Left lung (tissue), 14 donors: ENCODE measurements at places on chromosomes 16 and 17.

GRCh38 chr17:50185631-50186471, 15.6 kb downstream of the COL1A1 start:
- DNase-seq = no peak

- peak; percentile 80 for DNase-seq
Measured at GRCh38 chr16:369866-370436, 387 bp downstream of the MRPL28 start.

GRCh38 chr16:877242-878071, 76.9 kb upstream of the GNG13 start:
- DNase-seq = peak; percentile 61

DNA sequence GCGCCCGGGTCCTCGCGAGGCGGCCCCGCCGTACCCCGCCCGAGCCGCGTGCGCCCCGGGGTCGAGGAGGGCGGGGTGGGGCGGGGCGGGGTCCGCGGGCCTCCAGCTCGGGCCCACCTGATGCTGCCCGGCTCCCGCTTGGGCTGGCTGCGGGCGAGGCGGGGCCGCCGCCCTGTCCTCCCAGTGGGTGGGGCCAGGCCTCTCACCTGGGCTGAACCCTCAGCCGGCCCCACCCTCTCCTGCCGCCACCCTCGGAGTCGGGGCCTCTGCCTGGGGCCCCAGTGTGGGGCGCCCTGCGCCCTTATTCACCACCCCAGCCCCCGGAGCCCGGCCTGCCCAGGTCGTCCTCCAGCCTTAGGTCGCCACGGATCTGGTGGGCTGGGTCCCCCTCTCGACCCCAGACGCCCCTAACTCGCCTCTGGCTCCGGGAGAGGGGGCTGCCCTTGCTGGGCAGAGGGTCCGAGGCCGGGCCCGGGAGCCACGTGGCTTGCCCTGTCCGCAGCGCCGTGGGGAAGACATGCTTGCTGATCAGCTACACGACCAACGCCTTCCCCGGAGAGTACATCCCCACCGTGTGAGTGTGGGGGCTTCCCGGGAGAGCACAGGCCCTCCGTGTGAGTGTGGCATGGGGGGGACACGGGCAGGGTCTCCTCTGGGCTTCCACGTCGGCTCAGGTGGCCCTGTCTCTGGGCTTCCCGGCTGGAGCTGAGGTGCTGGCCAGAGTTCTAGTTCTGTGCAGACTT, 578 bp downstream of the RAC3 start:
- DNase-seq = no peak

DNA sequence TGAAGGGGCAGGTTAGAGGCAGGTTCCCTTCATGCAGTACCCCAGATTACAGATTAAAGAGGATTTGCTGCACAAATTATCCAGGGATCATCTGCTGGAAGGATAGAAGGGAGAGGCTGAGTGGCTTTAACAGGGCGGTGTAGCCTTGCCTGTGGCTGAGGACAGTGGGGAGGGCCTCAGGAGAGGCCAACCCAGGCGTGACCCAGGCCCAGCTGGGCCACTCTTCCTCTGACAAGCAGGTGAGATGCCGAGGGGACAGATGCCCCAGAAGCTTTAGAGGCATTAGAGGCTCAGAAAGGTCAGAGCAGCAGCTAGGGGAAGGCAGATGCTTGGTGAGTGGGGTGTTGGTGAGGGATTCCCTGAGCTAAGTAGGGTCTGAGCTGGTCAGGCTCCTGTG, 18.1 kb upstream of the MTMR4 start:
- no peak for DNase-seq

- no peak for DNase-seq
Measured at GRCh38 chr16:2773188-2773968, 3.7 kb downstream of the ELOB start.
